ENCODE measurements at places on chromosomes 3 and 15. TPM values are rescaled to one million over a fixed set of nuclear protein-coding genes. Genes with fewer than 3 reads are reported as not detected.

- DNase-seq: no peak
Measured at GRCh38 chr3:16767006-16767405, 117.7 kb upstream of the PLCL2 start.

GLDN gene
- total RNA-seq: 9.4 TPM

GRCh38 chr3:67624078-67624477 lies 30.3 kb downstream of the SUCLG2 start:
- DNase-seq: no peak

PRTG gene
- 3.3 TPM for total RNA-seq

DNA sequence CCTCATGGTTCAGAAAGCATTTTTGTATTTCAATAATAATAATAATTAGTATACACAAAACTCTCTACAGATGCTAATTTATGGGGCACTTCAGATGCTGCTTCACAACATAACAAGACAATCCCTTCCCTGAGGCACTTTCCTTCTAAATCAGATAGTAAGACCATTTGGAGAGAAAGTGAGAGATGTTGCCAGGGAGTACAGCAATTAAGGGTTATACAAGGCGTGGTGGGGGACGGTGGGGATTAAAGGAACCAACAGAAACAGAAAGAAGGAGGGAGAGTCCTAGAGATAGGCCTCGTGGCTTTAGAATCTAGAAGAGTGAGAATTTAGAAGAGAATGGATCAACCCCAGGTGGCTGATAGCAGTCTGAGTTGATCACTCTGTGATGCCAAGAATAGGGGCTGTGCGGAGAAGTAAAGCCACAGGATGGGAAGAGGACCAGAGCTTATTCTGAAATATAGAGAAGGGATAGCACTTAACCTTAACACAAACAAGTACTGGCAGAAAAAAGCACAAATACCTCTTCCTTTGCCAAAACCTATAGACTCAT lies 76.9 kb downstream of the ETFA start:
- no peak for DNase-seq

FAM3D gene
- total RNA-seq: not detected

GRCh38 chr15:42057799-42058646 lies 36.3 kb downstream of the PLA2G4D start:
- peak; percentile 54 for DNase-seq

SOX14 gene
- not detected for total RNA-seq

GRCh38 chr15:90594301-90594738 lies 64.6 kb downstream of the CRTC3 start:
- DNase-seq: peak; percentile 83

DNA sequence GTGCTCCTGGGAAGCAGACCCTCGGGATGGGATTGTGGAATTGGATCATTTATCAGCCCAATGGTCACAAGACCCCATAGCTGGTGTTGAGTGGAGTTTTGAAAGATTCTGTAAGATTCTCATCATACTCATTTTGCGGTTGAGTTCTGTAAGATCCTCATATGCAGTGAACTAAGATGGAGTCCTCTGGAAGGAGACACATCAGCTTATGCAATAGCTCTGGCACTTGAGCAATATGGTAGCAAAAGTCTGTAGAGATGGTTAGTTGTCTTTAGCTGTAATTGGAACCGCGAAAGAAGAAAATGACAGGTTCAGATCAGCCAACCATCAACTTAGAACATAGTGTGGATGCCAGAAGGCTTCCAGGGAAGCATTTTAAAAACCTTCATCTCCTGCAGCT lies 184.5 kb upstream of the TSC22D2 start:
- no peak for DNase-seq

DNA sequence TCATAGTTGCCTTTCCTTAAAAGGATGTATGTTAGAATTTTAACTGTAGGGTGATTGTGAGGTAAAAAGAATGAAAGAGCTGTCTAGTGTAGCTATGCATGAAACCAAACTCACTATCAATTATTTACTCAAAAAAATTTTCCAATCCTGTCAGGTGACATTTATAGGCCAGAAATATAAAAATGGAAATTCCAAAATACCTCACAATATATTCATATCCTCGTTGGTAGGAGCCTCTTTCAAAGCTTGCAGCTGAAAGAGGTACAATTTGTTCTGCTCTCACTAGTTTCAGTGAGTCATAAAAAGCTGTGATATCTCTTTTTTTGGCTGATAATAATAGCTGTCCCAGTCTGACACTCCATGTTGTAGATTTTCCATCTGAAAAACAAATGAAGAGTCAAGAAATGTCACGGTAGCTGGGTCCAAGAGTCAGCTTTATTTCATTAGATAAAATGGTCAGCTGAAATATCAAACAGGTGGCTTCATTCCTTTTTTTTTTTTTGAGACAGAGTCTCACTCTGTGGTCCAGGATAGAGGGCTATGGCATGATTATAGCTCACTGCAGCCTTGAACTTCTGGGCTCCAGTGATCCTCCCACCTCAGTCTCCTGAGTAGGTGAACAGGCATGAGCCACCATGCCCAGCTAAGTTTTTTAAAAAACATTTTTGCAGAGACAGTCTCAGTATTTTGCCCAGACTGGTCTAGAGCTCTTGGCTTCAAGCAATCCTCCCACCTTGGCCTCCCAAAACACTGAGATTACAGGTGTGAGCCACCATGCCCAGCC lies 50.8 kb upstream of the XRN1 start:
- no peak for DNase-seq

CKMT1B gene
- total RNA-seq: 4.6 TPM

FEZF2 gene
- total RNA-seq: not detected

CORO2B gene
- total RNA-seq: 9.7 TPM

DNA sequence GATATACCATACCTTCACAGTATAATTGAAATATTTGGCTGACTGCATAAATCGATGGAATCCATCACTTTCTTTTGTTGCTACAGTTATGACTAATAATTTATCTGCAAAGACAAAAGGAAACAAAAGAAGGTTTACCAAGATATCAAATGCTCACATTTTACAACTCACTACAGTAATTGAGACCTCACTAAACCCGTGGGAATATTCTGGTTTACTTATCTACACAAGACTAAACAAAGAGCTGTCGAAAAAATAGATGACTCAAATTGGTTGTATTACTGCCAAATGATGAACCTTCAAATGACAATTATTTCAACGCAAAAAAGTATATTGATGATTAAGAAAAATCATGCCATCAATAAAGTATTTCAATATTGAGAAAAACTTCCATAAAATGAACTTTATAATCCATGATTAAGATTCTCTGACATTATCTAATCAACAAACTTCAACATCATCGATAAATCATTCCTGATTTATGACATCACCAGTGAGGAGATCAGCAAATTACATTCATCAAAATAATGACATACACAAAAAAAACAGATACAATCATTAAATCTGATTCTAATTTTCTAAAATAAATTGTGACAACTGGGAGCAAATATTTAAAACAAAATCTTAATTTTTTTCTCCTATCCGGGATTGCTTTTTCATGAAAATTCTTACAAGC lies 36.7 kb downstream of the PLOD2 start:
- no peak for DNase-seq

Measured in right atrium auricular region (tissue), 2 donors.